ENCODE measurements at places on chromosomes 11 and 22.

DNA sequence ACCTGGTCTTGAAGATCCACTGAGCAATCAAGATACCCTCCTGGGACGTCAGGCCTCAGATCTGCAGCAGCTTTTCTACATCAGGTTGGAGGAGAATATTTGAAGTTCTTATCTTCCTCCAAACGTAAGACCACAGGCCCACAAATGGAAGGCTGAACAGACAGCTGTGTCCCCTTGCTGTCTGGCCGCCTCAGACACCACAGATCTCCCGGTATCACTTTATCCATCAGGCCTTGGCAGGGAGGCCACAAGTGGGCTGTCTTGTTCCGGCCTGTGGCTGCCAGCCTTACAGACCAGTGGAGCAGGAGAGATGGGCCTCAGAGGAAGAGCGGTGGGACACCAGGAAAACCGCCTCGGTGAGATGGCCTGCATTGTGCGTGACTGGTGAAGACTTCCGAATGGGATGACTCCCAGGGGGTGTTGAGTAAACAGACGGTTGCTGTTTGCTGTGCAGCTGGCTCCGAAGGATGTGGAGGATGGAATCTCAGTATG is 15.9 kb downstream of the UBASH3B start:
- no peak for DNase-seq

- no peak for DNase-seq
These were observed 81.2 kb downstream of the DSCAML1 start for GRCh38 chr11:117715801-117716200.

DNA sequence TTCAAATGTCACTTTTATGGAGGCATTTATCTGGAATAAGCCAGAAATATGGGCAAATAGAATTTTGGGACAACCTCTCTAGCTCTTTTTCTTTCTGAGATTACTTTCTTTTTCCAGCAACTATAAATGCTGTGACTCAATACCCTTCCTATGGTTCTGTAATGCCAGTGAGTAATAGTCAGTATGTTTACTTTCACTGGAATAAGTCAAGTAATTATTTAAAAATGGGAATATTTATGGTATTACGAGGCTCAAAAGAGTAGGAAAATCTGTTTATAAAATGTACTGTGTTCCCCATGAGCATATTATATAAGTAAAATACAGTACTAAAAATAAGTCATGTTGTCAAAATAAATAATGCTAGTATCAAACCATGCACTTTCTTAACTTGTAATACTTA is 750.5 kb downstream of the LUZP2 start:
- DNase-seq, result no peak

DNA sequence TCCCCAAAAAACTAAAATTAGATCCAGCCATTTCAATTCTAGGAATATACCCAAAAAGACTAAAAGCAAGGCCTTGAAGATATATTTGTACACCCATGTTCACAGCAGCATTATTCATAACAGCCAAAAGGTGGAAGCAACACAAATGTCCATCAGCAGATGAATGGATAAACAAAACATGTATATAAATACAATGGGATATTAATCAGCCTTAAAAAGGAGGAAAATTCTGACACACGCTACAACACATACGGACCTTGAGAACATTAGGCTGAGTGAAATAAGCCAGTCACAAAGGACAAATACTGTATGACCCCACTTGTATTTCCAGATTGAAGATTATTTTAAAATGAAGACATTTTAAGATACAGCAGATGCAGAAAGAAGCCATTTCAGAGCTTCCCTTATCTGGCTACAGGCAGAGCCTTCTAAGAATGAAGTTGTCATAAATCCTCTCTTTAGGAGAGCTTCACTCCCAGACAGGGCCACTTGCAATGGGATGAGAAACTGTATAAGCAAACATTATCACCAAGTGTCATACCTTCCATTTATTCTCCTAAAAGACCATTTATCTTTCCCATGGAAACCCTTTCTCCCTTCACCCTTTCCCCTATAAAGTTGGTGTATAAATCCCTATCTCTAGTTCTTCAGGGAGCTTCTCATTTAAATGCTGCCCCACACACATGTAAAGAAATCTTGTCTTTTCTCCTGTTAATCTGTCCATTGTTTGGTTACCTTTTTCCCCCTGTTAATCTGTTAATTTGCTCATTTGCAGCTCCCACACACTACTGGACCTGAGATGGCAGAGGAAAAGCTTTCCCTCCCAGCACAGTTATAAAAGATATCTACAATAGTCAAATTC is 19.3 kb upstream of the TOP3B start:
- no peak for DNase-seq

GRCh38 chr11:119671051-119671450 is 57.9 kb downstream of the NECTIN1 start:
- no peak for DNase-seq

DNA sequence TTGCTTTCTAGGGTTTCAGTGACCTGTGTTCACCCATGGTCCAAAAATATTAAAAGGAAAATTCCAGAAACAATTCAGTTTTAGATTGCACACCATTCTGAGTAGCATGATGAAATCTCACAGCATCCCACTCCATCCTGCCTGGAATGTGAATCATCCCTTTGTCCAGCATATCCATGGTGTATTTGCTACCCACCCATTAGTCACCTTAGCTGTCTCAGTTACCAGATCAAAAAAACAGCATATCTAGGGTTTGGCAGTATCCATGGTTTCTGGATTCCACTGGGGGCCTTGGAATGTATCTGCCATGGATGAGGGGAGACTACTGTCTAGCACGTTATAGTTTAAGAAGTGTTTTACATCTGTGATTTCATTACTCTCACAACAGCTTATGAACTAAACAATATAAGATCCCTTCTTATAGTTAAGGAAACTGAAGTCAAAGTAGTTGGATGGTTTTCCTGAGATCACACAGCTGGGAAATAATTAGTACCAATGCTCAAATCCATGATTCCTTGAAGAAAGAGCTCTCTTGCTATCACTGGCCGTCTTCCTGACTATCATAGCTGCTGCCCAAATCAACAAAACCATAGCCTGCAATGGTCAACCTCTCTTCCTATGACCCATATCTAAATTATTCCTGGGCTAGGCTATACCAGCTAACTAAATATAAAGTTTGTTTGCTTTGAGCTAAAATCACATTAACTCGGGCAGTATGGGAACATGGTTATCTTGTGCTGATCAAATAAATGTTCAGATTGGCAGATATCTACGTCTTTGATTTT is 122.6 kb downstream of the MICAL2 start:
- DNase-seq, result no peak

DNA sequence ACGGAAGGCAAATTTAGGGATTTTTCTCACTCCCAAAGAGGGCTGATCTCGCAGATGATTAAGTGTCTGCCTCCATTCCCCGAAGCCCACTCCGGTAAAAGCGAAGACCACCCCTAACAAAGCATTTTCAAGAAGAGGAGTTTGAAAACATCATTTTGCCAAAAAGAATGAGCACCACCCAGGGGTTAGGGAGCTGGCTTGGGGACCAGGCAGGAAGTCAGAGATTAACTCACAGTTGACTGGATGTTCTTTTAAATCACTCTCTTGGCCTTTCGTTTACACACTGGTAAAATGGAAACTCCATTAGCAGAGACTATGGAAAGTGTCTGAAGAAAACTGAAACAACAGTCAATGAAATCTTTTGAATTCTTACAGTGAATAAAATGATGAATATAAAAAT is 7.9 kb upstream of the TRIM44 start:
- no peak for DNase-seq

GRCh38 chr11:111414936-111415335 is 35.9 kb upstream of the POU2AF1 start:
- no peak for DNase-seq

GRCh38 chr11:26782220-26782965 is 60.5 kb upstream of the SLC5A12 start:
- DNase-seq, result no peak

- DNase-seq, result no peak
These were observed 152.8 kb upstream of the NTM start for GRCh38 chr11:131217313-131218310.

DNA sequence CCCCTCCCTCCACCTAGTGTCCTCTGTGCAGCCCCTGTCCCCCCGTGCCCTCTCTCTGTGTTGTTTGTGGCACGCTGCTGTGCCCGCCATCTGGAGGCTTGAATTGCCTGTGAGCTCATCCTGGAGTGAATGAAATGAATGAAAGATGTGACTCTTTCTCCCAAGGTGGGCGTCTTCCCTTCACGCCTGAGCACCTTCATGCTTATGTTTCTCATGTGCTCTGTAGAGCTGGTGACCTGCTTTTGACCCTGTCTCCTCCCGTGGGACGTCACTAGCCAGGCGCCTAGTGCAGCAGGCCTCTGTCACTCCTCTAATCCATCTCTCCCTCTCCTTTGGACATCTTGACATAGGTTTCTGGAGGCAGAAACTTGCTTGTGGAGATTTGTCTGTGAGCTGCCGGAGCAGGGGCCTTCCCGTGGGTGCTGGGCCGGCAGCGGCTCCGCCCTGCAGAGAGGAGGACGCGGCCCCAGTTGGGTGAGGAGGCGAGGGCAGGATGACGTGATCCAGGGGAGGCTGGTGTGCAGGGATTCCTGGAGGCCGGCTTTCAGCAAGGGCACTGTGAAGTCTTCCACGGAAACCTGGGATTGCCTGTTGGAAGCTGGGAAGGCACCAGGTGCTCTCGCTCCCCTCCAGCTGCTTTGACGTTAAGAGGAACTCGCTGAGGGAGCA is 40.6 kb downstream of the MUC6 start:
- no peak for DNase-seq

DNA sequence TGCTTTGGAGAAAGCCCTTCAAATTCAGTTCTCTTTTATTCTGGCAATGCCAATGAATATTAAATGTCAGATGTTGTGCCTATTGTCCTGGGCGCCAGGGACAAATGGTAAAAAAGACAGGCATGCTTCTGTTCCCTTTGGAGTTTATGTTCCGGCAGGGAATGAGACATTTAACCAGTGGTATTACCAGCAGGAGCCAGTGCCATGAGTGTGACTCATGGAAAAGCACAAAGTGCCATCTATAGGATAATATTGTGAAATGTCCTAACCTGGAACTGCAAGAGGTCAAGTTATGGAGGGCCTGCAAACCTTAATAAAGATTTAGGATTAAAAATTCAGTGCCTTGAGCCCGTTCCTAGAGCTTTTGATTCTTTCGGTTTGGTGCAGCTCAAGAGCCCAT is 39.5 kb downstream of the REXO2 start:
- no peak for DNase-seq

GRCh38 chr11:111439901-111440300 is 60.8 kb upstream of the POU2AF1 start:
- no peak for DNase-seq

- peak; percentile 6 for DNase-seq
These were observed 46.1 kb downstream of the LARGE1 start for GRCh38 chr22:33874206-33874605.

GRCh38 chr11:114953039-114953438 is 274.7 kb downstream of the NXPE2 start:
- no peak for DNase-seq

DNA sequence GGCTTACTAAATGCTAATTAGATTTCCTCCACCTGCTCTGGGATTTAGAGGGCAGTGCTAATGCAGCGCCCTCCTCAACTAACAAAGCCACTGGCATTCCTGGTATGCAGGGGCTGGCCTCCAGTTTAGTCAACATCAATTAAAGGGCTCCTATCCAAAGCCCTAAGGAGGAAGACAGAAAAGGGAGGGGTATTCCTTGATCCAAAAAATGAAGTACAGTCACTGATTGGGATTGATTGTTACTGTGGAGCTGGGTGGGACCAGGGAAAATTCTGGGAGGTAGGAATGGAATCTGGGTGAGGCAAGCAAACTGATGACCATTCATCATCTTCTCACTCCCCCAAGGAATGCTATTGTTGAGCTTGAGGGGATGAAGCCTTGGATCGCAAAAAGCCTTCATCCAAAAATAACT is 52.2 kb downstream of the GAB2 start:
- no peak for DNase-seq

DNA sequence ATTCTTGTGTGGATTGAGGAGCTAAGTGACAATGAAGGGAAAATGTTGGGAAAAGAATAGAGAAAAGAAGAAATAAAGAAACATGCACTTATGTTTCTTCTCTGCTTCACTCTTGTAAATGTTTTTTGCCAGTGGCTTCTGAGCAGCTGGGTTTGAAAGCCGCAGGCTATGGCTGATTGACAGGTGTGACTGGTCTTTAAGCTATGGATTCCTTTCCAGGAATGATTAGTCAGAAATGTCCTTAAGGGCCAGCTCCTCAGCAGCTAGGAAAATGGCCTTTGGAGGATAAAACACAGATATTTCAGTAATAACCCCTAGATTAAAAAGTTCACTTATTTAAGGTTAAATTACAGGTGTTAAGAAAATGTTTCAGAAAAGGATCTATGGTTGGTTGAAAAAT is 6.5 kb upstream of the USP28 start:
- DNase-seq, result no peak

- no peak for DNase-seq
These were observed 607.9 kb upstream of the B3GAT1 start for GRCh38 chr11:135019899-135020298.

- DNase-seq, result peak; percentile 81
These were observed 192.1 kb downstream of the IGLL1 start for GRCh38 chr22:23387827-23388516.

GRCh38 chr11:122383186-122383585 is 267.2 kb upstream of the BLID start:
- no peak for DNase-seq

GRCh38 chr11:69313992-69314391 is 20.0 kb downstream of the MYEOV start:
- DNase-seq, result no peak

DNA sequence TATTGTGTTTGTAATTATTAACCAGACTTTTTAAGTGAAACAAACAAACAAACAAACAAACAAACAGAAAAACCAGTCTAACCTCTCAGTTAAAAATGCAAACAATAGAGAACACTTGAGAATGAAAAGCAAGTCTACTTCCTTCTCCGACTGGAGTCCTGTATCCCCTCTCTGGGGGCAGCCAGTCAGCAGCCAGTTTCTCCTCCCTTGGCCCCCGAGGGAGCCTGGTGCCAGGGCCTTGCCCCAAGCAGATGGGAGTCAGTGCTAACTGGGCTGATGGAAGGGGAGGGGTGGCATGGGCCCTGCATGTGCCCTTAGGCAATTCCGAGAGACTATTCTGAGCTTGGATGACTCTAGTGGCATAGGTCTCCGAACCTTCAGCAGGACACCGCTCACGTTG is 137.2 kb downstream of the GRIK4 start:
- peak; percentile 51 for DNase-seq
